Stimulated activated CD4-positive, alpha-beta T cell treated with anti-CD3 and anti-CD28 coated beads, Interleukin-1b, Interleukin-23, amount 100 ng/mL, for 24 hours (primary cell): ENCODE measurements at places on chromosomes 3 and 15.
A peak's percentile ranks its signal among the peaks of the same experiment; 100 is the strongest.

DNA sequence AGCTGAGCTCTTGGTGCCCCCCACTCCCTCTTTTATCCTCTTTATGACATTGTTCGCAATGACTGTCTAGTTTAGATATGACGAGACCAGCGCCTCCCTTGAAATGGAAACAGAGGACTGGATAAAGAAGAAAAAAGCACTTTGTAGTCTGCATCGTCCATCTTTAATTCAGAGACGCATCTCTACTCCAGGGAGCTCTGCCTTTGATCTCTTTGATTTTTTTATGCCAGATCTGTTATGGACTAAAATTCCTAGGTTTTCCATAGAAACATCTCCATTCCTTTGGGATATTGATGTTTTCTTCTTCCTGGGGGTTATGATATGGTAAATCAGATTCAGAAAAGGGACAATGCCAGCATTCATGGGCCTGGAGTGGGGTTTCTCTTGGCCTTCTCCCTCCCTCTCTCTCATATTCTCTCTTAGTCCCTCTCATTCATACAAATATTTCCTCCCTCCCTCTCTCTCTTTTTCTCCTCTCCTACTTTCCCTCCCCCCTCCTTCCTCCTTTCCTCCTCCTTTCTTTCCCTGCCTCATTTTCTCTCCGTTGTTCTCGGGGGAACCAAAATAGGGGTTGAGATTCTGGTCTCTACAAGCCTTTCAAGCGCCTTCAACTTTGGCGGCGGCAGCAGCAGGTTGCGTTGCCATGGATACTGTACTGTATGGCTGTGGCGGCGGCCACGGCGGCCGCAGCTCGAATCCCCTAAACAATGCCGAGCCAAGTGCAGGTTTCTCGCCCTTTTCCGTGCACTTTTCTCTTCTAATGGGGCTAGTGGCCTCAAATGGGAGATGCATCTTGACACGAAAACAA, 45.5 kb downstream of the ZIC4 start:
- DNase-seq, result no peak

DNA sequence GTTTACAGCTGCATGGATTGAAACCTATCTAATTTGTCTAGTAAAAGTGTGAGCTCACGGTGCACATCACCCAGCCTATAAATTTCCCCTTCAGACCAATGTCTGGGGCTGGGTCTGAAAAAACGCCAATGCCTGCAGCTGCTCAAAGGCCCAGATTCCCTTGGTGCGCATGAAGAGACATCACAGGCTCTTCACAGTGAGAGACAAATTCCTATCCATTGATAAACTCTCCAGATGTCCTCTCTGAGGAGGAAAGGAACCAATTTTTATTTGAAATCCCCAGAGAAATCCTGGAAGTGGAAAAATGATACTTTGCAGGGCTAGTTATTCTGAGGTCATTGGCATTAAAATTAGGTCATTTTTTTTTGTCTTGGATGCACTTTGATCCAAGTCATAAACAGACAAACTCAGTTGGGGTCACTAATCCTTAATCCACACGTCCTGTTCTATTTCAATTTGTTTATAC, 360.5 kb downstream of the EPHA3 start:
- no peak for DNase-seq

DNA sequence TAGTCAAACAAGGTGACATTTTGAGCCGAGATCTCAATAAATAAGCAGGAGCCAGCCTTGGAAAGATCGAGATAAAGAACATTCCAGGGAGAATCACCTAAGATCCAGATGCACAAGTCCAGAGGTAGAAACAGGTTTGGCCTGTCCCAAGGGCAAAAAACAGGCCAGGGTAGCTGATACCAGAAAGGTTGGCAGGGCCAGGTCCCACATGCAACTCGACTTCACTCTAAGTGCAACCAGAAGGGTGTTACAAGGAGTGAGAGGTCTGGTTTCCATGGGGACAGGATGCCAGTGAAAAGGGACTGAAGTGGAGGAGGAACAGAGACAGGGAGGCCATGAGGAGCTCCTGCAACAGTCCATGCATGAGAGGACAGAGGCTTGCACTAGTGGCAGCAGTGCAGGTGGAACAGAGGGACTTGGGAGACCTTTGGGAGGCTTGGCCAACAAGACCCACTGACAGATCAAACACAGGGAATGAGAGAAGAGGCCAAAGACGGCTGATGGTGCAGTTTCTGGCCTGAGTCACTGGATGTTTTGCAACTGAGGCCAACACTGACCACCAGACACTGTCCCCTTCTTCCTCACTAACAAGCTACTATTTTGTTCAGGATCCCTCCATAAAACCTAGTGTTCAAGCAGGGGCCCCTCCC, 5.2 kb downstream of the TPRA1 start:
- DNase-seq, result no peak

- peak; percentile 30 for DNase-seq
Measured at GRCh38 chr3:124559846-124560574, 170.2 kb upstream of the UMPS start.

DNA sequence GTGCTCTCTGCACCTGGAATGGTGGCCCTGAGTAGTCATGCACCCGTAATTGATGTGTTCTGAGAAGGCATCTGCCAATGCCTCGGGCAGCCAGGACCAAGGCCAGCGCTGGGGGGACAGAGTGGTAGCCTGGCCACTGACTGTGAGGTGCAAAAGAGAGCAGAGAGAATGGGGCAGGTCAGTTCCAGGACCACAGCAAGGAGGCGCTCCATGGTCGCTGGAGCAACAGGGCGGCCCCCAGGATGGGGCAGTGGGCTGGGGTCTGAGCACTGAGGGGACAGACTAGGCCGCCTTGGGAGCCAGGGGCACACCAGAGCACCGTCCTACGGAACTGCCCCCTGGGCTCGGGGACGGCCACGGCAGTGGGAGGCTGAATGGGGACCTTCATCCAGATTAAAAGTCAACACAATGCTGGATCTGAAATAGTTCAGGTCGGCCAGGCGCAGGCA, 48.3 kb upstream of the IQSEC1 start:
- no peak for DNase-seq

DNA sequence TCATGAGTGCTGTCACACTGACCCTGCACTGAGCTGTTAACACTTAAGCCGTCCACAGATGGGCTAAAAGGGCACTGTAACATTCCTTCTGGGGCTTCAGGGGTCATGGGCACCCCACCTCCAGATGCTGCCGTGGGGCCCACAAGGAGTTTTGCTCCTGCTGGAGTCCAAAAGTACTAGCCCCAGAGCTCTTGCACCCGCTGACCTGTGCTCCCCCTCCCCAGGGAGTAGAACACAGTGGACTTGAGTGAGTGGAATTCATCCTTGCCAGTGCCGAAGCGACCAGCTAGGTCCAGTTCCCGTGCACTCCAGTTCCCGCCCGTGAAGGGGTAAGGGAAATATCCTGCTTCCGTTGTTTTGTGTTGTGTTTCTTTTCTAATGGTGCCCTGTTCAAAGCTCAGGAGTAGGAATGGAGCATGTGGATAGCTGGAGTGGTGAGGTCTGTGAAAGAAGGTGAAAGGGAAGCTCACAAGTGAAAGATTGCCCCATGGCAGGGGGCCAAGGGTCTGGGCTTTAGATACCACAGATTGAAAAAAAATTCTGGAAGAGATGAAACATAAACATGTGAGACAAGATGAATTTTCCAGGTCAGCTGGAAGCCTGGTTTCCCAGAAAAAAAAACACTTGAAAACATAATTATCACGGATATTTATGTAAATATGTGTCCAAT, 36.6 kb downstream of the SLCO2A1 start:
- DNase-seq, result no peak

DNA sequence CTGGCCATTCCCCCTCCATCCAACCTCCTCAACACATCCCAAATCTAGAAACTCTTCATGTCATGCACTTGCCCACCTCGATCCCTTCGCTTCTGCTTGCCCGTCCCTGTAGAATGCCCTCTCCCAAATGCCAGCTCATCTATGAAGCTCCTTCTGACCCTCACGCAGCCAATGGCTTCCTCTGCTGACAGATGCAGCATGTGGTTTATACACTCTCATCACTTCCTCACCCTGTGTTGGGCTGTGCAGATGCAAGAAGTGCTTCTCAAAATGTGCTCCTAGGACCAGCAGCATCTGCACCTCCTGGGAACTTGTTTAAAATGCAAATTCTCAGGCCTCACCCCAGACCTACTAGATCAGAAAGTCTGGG, 51.7 kb downstream of the SEMA5B start:
- no peak for DNase-seq

DNA sequence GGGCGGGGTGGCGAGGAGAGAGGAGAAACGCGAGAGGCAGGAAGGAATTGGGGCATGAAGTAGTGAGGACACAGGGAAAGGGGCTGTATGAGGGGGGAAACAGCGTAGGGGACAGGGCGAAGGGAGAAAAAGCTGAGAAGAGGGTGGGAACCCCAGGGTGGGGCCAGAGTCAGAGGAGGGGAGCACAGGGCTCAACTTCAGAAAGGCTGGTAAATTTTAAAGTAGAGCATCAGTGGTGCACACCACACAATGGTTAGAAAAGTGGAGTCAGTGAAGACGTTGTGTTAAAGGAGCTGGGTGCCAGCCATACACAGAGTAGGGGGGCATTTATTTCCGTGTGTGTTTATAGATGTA, 3.0 kb upstream of the RPP25 start:
- DNase-seq, result no peak

- no peak for DNase-seq
Measured at GRCh38 chr3:168847291-168847883, 751.7 kb upstream of the GOLIM4 start.

DNA sequence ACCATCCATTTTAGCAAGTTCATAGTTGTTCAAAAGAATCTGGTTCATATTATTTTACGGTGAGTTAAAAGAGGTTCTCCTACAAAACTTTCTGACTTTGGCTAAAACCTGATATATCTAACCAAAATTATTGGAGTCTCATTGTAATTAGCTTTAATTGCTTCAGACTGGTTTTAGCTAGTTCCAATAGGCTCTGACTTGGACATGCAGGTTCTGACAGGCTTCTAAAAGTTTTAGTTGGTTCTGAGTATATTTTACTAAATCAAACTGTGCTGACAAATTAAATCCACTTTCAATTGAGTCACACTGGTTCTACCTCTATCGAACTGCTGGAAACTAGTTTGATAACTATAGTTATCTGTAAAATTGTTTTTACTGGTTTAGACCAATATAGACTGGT, 42.1 kb upstream of the RSL24D1 start:
- DNase-seq, result no peak

DNA sequence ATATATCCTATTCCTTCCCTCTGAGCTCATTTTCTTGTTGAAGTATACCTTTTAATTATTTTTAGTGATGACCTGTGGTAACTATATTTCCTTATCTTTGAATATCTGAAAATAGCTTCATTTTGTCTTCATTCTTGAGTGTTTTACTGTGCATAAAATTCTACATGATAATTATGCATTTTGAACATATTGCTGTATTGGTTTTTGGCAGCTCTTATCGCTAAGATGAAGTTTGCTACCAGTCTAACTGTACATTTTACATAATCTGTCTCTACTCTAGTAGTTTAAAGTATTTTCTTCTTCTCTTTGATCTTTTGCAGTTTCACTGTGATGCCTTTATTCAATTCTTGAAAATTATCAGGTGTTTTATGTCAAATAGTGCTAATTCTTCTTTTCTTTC, 189.5 kb downstream of the ISL2 start:
- no peak for DNase-seq

GRCh38 chr3:143613226-143613625, 235.0 kb downstream of the SLC9A9 start:
- no peak for DNase-seq

- DNase-seq, result no peak
Measured at GRCh38 chr3:83890039-83890762, 1068.6 kb upstream of the CADM2 start.

GRCh38 chr3:13124631-13125030, 51.4 kb upstream of the IQSEC1 start:
- no peak for DNase-seq

DNA sequence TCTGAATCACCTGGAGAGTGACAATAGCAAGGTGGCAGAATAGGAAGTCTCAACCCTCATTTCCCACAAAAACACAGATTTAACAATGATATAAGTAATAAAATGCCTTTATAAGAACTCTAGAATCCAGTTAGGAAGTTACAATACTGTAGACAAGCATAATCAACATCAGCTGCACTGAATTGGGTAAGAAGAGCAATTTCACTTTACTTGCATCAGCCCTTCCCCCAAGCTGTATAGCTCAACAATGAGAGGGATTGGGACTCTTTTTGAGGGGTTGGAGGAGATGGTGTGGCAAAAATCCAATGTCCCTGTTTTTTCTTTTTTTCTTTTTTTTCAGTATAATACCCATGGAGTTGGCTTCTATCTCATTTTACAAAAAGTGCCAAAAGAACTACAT, 63.1 kb downstream of the SERP1 start:
- no peak for DNase-seq

DNA sequence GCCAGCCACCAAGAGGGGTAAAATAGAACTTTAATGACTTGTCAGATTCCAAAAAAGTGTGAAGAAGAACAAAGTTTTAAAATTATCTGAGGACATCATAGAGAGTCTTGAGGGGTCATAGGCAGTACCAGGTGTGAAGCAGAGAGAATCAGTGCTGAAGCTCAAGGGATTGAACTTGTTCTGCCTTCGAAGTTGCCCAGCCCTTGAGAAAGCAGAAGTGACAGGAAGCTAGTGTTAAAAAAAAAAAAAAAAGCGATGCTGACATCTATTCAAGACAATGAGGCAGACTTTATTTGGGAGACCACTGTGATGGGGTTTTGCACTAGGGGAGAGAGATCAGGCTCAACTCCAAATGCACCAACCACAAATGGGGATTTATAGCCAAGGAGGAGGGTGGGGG, 21.8 kb downstream of the FBXO22 start:
- no peak for DNase-seq

GRCh38 chr15:90035840-90036230, 34.7 kb downstream of the ZNF710 start:
- DNase-seq, result no peak

- no peak for DNase-seq
Measured at GRCh38 chr3:105317841-105318240, 48.9 kb upstream of the ALCAM start.

DNA sequence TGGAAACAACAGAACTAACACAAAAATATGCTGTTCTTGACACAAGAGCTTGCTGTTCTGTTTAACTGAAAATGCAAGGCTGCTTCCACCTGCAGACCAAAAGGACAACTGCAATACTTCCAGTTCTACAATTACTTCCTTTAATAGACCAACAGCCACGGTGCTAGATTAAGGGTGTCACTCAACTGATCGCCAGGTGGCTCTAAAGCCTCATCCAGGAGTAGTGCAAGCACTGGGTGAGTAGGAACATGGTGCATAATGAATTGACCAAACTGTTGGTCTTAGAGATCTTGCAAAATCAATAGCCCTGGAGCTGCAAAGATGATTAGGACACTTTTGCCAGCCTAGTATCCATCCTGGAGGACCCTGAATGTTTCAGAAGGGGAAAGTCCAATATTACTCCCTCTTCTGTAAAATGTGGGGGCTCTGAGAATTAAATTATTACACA, 3.6 kb upstream of the CLDN16 start:
- no peak for DNase-seq
